ENCODE measurements at places on chromosomes 5 and 9.
A peak's percentile ranks its signal among the peaks of the same experiment; 100 is the strongest.

DNA sequence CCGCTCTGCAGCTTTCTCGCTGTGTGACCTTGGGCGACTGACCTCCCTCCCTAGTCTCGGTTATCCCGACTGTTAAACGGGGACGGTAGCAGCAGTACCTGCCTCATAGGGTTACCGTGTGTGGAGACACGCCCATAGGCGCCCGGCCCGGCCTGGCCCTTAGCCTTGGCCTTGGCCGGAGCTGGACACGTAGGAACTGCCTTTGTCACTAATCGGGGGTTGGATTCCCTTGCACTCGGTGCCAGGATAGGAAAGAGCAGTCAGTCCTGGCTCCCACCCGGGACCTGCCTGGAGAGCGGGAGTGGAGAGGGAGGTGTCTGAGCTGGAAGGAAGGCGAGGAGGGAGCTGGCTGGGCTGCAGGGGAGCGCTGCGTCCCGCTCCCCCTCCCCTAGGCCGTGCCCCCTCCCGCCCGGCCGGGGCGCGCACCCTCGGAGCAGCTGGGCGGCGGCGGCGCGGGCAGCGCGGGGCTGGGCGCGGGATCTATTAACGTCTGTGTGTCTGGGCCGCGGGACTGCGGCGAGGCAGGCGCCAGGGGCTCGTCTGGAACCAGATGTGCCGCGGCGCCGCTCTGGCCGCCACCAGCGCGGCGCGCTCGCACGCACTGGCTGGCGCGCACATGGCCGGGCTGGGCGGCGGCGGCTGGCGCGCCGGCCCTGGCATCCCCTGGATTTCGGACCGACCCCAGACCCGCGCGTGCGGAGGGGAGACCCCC is 31.7 kb downstream of the PRRX2 start:
- DNase-seq: peak; percentile 79

GRCh38 chr5:65984098-65984885 is 57.9 kb downstream of the ERBIN start:
- DNase-seq: no peak

GRCh38 chr9:25691786-25692185 is 13.5 kb upstream of the TUSC1 start:
- DNase-seq: no peak

- DNase-seq: no peak
These were observed 754.7 kb upstream of the CDH6 start for GRCh38 chr5:30438785-30439184.

GRCh38 chr9:137212520-137212919 is 7.0 kb downstream of the NDOR1 start:
- no peak for DNase-seq

- DNase-seq: peak; percentile 27
These were observed 933.8 kb upstream of the DMAC1 start for GRCh38 chr9:8733131-8733954.

DNA sequence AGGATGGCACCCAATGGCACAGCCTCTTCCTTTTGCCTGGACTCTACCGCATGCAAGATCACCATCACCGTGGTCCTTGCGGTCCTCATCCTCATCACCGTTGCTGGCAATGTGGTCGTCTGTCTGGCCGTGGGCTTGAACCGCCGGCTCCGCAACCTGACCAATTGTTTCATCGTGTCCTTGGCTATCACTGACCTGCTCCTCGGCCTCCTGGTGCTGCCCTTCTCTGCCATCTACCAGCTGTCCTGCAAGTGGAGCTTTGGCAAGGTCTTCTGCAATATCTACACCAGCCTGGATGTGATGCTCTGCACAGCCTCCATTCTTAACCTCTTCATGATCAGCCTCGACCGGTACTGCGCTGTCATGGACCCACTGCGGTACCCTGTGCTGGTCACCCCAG is 25.4 kb downstream of the HRH2 start:
- DNase-seq: no peak

- no peak for DNase-seq
These were observed 55.4 kb downstream of the FOXI1 start for GRCh38 chr5:170161069-170161468.

DNA sequence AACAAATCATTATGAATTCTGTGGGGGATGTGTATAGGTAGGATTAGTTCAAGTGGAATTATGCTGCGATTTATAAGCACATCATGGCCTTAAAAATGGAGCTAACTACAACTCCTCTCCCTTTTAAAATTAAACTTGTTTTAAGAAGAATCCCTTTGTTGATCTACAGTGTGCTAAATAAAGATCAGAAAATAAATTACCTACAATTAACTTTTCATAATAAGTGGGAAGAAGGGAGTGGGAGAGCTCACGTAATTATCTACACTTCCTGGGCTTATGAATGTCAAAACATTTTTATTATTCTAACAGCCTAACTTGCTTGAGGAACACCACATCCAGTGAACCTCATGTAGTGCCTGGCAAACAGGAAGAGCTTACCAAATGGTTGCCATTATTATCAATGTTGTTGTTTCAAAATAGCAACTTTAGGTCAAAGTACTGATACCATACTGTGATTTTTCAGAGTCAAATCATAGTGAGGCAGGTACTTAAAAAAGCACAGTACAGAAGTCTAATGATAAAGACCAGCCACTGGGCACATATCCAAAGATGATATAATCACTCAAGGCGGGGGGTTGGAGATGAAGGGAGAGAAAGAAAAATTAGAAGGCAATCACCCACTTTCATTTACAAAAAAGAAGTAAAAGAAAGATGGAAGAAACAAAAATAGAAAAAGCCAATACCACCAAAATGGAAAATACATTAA is 174.0 kb downstream of the RAPGEF6 start:
- DNase-seq: no peak

- DNase-seq: no peak
These were observed 1.0 kb upstream of the MINAR2 start for GRCh38 chr5:129746876-129747275.

DNA sequence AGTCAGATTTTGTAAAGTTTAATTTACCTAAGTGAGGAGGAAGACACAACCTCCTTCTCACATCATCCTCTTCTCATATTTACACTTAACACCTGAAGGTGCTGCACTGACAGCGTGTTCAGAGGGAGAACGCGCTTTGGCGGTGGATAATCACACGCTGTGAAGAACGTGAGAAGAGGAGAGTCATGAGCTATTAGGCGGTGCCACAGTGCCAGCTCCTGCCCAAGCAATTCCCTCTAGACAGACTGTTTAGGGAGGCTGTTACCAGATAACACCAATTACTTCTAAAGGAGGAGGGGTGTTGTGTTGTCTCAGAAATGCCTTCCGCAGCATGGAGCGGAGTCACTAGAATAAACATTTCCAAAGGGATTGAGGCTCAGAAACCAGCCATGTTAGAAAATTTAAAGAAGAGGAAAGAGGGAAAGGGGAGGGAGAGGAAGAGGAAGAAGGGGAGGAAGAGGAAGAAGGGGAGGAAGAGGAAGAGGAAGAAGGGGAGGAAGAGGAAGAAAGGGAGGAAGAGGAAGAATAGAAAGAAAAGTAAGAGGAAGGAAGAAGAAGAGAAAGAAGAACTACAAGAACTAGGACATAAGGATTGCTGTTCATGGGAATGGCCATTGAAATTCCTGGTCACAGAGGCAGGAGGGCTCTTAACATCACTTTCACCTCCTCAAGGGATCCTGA is 37.3 kb upstream of the WWC1 start:
- DNase-seq: no peak

- DNase-seq: no peak
These were observed 34.8 kb upstream of the STK32A start for GRCh38 chr5:147200004-147200403.

GRCh38 chr5:123610209-123610608 is 98.2 kb downstream of the CSNK1G3 start:
- DNase-seq: no peak

- DNase-seq: no peak
These were observed 42.8 kb upstream of the HK3 start for GRCh38 chr5:176941951-176942350.

DNA sequence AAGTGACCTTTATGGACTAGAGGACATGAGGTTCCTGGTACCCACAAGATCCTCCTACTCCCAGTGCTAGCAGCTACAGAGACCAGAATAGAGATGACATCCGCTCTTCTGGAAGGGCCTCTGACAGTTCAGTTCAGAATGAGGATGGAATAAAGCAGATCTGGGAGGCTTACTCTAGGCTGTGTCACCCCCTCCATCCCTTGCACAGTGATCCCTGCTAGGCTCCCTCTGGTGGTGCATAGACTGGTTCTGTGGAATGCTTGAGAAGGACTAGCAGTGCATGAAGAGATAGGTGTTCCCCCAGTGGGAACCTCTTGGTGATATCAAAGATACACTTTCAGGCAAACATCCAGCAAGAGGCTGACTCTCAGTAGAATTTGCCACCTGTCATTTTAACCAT is 83.0 kb downstream of the NPR3 start:
- no peak for DNase-seq

DNA sequence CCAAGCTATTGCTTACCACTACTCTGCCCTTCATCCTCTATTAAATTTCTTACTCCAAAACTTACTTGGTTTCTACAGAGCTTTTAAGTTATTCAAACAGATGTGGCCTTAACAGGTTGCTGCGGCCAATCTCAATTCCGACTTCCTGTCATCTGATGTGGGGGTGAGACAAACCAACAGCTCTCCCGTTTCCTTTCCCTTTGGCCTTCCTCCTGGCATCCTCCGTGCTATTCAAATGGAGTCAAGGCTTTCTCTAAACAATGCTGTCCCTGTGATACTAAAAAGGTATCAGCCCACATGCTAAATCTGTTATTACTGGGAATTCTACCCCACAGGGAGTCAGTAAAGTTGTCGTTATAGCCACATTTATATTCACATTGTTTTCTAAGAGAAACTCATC is 11.8 kb downstream of the RBM18 start:
- no peak for DNase-seq

DNA sequence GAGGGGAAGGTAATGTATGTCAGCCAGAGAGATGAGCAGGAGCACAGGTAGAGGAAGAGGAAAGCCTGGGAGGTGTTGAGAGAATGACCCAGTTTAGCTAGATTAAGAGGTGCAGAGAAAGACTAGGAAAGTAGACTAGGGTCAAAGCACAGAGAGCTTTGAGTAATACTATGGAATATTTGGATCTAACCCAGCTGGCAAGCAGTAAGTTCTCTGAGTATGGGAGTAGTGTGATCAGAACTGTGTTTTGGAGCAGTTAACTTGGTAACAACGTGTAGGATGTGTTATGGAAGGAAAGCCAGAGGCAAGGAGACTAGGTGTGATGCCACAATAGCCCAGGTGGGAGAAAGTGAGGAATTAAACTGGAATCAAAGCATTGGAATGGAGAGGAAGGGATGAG is 84.9 kb upstream of the PTGER4 start:
- no peak for DNase-seq

GRCh38 chr5:65061250-65061973 is 292.7 kb downstream of the CWC27 start:
- no peak for DNase-seq

- DNase-seq: no peak
These were observed 3.8 kb upstream of the COL27A1 start for GRCh38 chr9:114151426-114151956.

DNA sequence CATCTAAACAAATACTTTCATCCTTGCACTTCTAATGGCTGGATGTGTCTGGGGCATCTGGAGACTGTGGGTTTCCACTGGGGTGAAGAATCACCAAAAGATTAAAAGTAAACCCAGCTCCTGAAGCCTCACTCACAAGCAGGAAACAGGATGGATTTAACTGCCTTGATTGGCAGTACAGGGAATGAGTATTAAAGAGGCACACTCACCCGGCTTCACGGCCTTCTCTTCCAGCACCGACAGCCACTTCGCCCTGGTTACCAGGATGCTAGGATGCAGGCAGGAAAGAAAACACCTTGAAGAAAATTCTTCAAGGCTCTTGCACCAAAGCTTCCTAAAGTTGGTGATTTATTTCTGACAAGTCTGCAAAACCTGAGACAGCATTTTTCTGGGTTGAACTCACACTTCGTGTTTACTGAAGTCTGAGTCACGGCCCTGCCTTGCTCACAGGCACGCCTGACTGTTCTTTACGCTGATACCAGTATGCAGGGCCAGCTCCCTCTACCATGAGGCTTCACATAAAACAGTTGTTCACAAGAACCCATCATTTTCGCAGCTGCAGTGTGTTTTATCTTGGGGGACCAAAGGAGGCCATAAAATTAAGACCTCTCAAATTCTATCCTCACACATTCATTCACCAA is 56.5 kb upstream of the ZNF354A start:
- DNase-seq: no peak
